ENCODE measurements at places on chromosomes 11 and 22.
A peak's percentile ranks its signal among the peaks of the same experiment; 100 is the strongest.

- no peak for DNase-seq
These were observed 34.9 kb upstream of the OR10G7 start for GRCh38 chr11:124075841-124076651.

DNA sequence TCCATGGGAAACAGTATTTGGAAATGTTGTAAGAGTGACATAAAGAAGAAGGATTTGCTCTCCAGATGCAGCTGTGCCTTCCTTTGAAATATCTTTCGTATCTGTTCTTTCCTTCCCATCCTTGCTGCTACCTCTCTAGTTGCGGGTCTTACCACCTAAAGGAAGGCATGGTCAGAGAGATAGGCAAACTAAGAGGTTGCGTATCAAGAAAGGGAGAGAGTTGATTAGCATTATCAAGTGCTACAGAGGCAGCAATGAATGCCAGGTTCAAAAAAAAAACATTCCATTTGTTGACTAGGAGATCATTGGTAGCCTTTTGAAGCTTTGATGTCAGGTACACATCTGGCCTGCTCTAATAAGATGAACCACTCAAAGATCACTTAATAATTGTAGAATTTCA is 4.6 kb downstream of the GTPBP1 start:
- DNase-seq, result no peak

GRCh38 chr11:20762116-20762844 is 92.9 kb downstream of the NELL1 start:
- DNase-seq, result no peak

- DNase-seq, result no peak
These were observed 1076.7 kb downstream of the BRD1 start for GRCh38 chr22:48750826-48751440.

- DNase-seq, result no peak
These were observed 974.2 kb downstream of the JRKL start for GRCh38 chr11:97364047-97364446.

- no peak for DNase-seq
These were observed 35.0 kb upstream of the OR6M1 start for GRCh38 chr11:123841174-123841573.

DNA sequence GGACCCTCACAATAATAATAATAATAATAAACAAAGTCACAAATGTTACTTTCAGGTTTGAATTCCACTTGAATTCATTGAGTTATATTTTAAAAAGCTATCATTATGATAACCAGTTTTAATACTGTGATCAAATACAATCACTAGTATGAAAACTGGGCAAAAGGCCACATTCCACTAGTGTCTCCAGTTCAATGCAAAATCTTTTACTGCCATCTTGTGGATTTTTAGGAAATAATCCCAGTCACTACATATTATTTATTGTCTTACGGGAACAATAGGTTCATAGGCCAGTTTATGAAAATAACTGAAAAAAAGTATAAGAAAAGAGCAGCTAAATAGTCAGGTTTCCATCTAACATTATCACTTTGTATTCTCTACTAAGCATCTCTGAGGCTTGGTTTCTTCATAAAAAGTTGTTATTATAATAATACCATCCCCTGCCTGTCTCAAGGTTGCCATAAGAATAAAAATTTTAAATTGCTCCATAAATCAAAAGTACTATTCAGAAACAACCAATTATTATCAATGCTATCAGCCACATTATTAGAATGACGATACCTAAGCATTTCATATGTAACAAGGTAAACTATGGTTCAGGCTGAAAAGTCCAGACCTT is 533.9 kb upstream of the CCDC90B start:
- peak; percentile 67 for DNase-seq

DNA sequence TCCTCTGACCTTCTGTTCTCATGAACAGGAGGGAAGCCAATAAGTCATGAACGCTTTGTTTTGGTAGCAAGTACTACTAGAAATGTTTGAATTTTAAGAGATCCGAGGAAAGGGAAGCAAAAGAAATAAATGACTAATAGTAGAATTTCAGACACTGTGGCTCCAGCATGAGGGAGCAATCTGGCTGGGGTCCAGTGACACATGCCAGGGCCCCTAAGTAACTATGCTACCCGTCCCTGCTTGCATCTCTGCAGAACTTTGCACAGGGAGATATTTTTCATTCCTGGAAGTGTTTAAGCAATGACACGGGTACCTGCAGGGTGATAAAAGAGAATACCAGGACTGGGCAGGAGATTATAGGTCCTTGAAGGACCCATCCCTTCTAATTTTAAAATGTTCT is 7.3 kb upstream of the ADAMTS8 start:
- DNase-seq, result no peak

DNA sequence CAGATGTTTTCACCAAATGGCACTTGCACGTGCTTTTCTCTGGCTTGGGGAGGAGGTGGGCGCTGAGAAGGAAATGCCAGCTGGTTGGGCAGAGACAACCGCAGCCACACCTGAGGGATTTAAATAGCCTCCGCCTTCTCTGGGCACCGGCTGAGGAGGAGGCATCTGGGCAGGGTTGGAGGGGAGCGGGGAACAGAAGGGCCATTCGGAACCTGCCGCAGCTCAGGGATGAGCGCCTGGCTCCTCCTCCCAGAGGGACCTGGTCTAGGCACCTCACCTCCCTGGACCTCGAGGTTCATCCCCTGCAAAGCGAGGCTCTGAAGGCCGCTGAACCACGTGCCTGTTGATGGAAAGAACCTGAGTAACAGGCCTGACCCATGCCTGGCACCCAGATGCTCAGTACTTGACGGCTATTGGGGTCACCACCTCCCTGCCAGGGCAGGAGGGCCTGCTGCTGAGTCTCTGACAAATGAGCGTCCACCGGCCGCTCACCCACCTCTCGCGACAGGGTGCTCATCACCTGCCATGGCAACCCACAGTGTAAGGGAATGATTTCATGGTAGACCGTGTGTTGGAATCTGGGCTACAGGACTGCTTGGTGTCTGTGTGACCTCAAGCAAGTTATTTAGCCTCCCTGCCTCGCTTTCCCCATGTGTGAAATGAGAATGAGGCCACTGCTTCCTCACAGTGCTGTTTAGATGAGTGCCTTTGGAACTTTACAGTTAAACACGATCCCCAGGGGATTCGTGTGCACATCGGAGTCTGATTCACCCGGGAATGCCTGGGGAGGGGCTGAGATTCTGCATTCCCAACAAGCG is 2.0 kb upstream of the KDELR3 start:
- DNase-seq, result no peak

GRCh38 chr11:131841925-131842635 is 471.7 kb downstream of the NTM start:
- no peak for DNase-seq

DNA sequence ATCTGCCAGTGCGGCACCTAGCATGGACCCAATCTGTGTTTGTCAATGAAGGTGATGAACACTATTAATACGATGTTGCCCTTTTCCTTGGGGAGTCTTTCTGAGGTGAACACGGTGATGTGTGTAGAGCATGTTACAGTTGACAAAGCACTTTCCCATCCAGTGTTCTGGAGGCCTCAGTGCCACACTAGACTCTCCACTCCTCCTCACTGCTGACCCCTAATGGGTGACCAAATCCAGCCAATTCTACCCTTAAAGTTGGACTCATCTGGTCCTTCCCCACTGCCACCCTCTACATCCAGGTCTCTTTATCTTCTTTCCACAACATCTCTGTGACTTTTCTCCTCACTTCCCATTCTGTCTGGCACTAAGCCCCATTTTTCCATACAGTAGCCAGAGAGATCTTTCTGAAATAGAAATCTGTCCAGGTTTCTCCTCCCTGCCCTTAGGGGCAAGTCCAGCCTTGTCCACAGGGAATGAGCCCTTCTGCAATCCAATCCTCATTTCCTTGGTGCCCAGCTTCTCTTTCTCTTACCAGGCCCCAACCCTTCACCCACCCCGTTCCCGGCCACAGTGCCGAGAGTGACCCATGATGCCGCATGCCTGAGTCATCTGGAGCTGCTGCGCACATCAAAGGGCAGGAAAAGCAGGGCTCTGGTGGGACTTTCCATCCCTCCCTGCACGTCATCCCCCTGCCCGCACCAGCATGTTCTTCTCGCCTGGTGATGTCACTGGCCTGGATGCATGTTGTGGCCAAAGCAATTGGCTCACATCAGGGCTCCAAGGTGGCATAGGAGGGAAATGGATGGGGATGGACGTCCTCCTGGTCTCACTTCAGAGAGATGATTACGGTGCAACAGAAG is 64.2 kb downstream of the RASSF10 start:
- DNase-seq, result no peak

- DNase-seq, result no peak
These were observed 334.5 kb downstream of the CTTN start for GRCh38 chr11:70732881-70733196.

DNA sequence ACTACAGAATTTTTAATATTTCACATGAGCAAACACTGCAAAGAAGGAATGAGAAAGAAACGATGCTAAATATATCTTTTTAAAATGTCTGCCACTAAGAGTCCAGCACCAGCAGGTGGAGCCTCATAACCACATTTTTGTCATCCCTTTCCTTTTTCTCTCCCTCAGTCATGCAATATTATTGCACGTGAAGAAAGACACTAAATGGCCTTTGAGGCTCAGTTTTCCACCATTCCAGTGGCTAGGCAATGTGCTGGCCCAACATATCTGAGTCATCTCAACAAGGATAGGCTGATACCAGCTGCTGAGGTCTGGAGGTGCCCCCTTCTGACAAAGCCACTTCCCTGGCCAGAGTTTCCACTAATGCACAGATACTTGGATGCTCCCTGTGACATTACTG is 1.8 kb downstream of the ALKBH8 start:
- DNase-seq, result peak; percentile 51

- DNase-seq, result no peak
These were observed 1044.3 kb upstream of the RAG2 start for GRCh38 chr11:37642296-37642695.

GRCh38 chr22:45190202-45190872 is 26.6 kb downstream of the NUP50 start:
- DNase-seq, result no peak

GRCh38 chr11:85948884-85949283 is 93.7 kb downstream of the CCDC83 start:
- no peak for DNase-seq

DNA sequence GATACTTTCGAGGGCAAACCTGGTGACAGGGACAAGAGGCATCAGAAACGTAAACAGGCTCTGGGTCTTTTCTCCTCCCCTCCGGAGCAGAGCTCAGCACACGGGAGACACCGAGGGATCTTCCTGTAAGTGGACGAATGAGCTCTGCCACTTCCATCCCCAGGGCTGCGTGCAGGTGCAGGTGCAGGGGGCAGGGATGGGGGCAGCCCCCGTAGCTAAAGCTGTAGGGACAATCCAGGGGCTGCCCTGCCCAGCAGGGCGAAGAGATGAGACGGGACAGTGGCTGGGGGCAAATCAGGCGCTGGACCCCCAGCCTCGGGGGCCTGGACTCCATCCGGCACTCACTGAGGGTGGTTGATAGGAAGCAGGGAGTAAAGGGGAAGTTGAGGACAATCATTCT is 505.4 kb downstream of the BRD1 start:
- no peak for DNase-seq

- DNase-seq, result no peak
These were observed 73.2 kb upstream of the TCF20 start for GRCh38 chr22:42343531-42344081.

DNA sequence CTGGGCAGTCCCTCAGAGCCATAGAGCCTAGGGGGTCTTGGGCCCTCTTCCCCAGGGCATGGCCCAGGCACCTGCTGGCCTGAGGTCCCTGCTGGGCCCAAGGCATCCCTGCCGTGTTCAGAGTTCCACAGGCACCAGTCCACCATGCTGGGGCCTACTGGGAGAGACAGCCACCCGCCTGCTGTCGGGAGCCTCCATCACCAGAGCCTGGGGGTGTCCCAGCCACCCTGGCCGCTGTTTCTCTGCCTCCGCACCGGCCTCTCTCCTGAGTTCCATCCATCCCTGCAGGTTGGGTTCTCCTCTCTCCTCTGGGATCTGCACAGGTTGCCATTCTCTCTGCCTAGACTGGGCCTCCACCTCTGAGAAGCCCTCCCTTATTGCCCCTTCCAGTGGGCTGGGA is 68.6 kb downstream of the KCNQ1 start:
- DNase-seq, result no peak

DNA sequence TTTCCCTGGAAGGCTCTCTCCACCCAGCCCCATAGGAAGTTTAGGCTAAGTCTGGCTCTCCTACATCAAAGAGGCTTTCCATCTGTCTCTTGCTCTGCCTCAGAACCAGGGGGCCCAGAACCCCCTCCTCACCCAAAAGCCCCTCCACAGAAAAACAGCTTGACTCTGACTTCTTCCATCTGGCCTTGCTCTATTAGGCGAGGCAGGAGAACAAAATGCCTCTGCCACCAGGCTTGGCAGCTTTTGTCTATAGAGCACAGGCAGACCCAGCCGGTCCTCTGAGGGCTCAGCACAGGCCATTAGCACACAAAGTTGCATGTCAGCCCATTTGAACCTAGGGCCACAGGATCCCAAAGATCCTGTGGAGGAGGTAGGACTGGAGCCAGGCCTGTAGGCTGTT is 75.7 kb upstream of the SUSD2 start:
- no peak for DNase-seq

- peak; percentile 13 for DNase-seq
These were observed 34.1 kb upstream of the CALCA start for GRCh38 chr11:15006139-15006759.

DNA sequence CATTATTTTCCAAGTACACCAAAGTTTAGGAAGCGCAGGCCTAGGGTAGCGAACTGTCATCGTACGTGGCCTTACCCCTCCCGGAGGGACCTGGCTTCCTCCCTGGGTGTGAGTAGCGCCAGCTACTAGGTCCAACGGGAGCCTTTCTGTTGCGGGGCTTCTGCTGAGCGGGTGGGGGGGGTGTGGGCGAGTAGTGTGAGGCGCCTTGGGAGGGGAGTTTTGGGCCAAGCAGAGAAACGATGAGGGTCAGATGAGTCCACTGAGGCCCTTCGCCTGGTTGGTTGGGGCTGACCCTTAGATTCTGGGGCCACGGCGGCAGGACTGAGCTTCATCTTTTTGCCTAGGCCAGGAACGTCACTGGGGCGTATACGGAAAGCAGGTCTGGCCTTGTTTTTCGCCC is 868 bp downstream of the TEF start:
- DNase-seq, result no peak

GRCh38 chr11:35126879-35127581 is 11.9 kb upstream of the CD44 start:
- no peak for DNase-seq

- peak; percentile 16 for DNase-seq
These were observed 36.5 kb downstream of the LRRC74B start for GRCh38 chr22:21082248-21082647.

GRCh38 chr11:123560006-123560405 is 94.4 kb downstream of the SCN3B start:
- DNase-seq, result peak; percentile 45

- DNase-seq, result no peak
These were observed 12.2 kb downstream of the MOV10L1 start for GRCh38 chr22:50101870-50102565.

DNA sequence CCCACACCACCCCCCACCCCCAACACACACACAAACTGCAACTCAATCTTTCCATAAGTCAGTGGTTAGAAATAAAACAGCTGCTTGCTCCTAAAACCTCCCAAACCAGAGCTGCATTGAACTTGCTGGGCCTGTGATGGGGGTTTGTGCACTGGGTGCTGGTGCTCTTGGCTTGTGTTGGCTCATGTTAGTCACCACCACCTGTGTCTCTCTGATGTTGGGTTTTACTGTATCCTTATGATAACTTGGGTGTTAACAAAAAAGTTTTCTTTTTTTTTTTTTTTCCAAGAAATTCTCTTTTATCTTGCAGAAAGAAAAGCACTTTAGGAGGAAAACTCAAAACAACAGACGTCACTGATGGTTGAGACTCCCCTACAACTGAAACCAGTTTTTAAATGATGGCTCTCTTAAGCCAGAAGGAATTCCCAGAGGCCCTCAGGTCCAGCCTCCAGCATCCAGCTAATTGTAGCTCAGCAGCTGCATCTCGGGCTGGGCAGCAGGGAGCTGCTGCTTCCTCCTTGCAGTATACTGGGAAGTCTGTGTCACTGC is 79.9 kb upstream of the DRD2 start:
- DNase-seq, result no peak

GRCh38 chr11:12214751-12215150 is 104.4 kb downstream of the MICAL2 start:
- peak; percentile 71 for DNase-seq

Data from fibroblast of gingiva (primary cell).